ENCODE measurements at places on chromosomes 16 and 17.

DNA sequence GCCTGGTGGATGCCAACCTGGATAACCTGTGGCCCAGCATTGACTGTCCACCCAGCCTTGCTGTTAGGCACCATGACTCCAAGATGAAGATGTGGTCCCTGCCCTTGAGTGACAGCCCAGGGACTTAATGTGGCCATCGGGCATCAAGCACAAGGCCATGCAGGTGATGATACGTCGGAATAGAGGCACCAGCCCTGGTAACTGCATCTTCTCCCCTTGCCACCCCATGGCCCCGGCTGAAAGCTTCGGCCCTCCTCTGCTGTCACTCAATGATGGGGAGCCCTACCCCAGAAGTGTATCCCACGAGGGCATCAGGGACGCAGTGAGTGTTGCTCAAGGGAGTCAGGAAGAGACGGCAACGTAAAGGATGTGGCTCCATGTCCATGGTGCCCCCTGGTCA, 2.0 kb downstream of the NT5C start:
- DNase-seq: no peak

DNA sequence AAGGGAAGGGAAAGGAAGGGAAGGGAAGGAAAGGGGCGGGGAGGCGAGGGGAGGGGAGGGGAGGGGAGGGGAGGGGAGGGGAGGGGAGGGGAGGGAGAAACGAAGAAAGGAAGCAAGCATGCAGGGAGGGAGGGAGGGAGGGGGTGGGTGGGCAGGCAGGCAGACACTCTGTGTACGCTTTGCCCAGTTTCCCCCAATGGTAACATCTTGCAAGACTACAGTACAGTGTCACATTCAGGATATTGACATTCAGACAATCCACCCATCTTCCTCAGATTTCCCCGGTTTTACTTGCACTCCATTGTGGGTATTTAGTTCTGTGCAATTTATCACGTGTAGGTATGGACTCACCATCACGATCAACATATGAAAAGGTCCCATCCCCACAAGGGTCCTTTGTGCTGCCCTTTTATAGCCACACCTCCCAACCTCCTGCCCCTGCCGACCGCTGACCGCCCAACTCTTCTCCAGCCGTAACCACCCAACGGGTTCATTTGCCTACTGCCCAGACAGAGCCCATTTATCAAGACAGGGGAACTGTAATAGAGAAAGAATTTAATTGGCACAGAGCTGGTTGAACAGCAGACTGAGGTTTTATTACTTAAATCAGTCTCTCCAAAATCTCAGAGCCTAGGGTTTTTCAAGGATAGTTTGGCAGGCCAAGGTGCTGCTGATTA, 91.4 kb upstream of the FA2H start:
- DNase-seq: no peak

DNA sequence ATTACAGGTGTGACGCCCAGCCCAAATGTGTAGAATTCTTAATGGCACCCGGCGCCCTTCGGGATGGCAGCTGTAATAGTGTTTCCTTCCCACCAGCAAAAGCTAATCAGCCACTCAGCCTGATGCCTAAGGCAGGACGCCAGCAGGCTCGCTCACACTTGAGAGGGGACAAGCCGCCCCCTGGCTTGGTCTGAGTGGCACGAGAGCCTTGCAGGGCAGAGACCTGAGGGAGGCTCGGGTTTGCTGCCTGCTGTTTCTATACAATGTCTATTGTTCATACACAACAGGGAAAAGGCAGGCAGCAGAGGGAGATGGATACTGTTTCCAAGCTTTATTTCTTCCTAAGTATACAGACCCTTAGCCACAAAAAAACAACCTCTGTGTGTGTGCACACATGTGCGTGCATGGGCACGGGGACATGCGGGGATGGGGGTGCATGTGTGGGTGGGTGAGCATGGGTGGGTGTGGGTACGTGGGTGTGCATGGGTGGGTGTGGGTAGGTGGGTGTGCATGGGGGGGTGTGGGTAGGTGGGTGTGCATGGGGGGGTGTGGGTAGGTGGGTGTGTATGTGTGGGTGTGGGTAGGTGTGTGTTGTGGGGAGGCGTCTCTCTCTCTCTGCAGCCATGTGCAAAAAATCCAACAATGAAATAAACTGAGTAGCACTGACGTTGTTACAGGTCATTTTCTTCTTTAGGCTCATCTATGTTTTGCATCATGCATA, 10.0 kb downstream of the SLC38A8 start:
- DNase-seq: no peak

DNA sequence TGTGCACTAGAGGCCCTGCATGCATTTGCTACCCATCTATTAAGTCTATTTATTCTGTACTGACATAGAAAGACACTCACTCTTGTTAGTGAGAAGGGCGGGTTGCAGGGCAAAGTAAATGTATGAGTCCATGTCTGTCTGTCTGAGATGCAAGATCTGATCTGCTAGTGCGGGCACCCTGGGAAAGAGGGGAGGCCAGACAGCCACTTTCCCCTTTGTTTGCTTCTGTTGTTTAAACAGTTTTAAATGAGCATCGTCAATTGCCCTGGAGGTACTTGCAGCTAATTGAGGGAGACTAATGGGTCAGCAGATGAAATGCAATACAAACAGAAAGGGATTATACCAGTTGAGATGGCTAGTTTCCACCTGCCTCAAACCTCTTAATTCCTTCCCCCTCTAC, 24.9 kb downstream of the SCNN1G start:
- no peak for DNase-seq

DNA sequence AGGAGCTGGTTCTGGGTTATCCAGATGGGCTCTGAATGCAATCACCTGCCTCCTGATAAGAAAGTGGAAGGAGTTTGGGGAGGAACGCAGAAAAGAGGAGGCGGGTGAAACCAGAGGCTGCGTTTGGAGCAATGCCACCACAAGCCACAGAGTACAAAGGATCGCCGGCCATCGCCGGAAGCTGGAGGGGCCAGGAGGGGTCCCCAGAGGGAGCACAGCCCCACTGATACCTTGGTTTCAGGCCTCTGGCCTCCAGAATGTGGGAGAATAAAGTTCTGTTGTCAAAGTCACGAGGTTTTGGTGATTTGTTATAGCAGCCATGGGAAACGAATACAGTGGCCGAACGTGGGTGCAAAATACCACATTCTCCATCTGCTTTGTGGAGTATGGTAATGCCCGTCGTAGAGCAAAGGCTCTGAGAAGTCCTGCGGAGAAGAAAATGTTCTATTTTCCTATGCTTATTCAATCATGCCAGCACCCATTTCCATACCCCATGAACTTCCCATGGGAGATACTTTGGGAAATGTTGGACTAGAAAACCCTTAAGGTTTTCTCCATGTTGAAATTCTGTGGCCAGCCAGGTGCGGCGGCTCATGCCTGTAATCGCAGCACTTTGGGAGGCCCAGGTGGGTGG, 51.4 kb downstream of the ZDHHC7 start:
- DNase-seq: no peak

DNA sequence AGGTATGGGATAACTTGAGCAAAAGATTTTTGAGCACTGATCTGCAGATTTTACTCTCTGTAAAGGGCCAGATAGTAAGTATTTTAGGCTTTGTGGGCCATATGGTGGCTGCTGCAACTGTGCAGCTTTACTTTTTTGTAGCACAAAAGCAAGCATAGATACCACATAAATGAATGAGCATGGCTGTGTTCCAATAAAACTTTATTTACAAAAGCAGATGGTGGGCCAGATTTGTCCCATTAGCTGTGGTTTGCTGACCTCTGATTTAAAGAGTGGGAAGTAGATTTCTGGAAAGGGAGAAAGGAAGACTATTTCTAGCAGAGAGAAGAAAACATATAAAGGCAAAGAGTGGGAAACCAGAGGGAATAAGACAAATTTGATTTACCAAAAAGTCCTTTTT, 298.5 kb upstream of the HSBP1 start:
- no peak for DNase-seq
